Stimulated activated CD8-positive, alpha-beta memory T cell treated with anti-CD3 and anti-CD28 coated beads, Interleukin-7, amount 100 ng/mL, for 1 hour (primary cell): ENCODE measurements at places on chromosomes 5 and 9.

DNA sequence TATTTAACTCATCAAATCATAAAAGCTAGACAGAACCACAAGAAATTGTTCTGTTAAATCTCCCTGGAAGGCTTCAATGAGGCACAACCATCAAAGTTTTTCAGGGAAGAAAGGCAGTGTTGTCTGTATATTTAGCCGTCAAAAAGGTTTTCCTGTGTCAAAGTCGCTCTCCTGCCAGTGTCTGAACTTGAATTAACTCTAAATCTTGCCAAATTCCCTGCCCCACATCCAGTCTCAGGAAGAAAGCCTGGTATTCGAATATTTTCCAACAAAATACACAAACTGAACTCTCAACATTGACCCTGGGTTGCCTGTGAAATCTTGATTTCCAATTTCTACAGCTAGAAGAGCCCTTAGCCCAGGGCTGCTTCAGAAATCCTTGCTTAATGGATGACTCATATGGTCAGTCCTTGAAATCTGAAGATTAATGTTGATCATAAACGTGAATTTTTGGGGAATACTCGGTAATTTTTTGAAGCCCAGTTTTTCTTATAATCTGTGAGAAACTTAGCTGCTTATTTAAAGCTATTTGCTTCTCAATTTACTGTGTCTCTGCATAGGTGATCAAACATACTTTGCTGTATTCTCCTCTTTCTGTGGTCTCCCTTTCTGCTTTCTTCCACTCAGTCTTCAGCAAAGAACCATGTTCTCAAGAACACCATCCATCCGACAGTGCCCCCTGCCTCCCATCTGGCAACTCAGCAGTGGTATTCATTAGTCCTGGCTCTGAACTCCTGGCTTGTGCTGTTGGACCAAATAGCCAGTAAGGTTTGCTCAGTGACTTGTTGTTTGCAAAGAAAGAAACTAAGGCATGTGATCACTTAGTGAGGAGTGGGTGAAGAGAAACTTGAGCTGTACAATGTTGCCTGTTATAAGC is 58.9 kb downstream of the NREP start:
- DNase-seq = no peak

- no peak for DNase-seq
Observed at GRCh38 chr5:17224858-17225511, 7.6 kb downstream of the BASP1 start.

DNA sequence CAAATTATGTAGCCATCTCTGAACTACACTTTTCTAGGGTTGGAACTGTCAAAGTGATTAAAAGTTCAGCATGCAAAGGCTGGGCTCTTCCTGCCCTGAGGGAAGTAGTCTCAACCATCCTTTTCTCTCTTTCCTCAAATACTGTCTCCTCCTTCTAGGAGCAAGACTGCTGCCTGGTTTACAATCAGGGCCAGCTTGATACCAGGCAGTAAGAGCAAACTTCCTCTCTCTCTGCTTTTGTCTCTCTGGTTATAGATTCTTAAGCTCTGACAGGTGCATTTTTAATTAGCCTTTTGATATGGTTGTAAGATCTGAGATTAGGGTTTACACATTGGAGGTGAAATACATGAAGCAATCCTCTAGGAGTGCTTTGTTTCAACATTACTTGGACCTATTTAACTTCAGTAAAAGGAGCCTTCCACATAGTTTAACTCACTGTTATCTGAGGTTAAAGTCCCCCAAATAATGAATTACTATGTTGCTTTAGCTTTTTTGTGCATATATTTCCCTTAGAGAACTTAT is 436.1 kb downstream of the SPATA31D1 start:
- no peak for DNase-seq

DNA sequence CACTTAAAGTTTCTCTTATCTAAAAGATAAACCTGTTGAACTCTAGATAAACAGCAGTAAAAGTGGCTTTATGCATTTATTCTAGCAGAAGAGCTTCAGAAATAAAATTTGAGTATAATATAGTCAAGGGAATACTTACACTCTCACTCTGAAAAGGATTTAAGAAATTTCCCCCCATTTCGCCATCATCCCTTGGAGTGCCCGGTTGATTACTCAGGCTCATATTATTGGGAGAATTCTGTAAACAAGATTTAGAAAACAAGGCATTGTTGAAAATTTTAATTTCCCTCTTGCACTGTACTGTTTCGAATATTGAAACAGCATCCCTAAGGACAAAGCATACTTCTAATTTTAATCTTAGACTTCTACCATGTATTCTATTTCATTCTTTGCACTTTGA is 34.5 kb upstream of the ACOT12 start:
- DNase-seq = no peak

DNA sequence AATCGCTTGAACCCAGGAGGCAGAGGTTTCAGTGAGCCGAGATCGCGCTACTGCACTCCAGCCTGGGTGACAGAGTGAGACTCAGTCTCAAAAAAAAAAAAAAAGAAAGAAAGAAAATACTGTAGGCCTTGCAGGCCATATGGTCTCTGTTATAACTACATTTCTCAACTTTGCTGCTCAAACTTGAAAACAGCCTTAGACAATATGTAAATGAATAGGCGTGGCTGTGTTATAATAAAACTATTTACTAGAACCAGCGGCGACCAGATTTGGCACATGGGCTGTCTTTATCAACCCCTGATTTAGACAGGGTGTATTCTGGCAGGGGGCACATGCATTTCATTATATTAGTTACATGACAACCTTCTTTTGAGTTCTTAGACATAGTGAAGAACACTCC is 130.0 kb downstream of the C9orf152 start:
- no peak for DNase-seq

GRCh38 chr9:137339045-137339907 is 37.2 kb upstream of the NRARP start:
- no peak for DNase-seq

DNA sequence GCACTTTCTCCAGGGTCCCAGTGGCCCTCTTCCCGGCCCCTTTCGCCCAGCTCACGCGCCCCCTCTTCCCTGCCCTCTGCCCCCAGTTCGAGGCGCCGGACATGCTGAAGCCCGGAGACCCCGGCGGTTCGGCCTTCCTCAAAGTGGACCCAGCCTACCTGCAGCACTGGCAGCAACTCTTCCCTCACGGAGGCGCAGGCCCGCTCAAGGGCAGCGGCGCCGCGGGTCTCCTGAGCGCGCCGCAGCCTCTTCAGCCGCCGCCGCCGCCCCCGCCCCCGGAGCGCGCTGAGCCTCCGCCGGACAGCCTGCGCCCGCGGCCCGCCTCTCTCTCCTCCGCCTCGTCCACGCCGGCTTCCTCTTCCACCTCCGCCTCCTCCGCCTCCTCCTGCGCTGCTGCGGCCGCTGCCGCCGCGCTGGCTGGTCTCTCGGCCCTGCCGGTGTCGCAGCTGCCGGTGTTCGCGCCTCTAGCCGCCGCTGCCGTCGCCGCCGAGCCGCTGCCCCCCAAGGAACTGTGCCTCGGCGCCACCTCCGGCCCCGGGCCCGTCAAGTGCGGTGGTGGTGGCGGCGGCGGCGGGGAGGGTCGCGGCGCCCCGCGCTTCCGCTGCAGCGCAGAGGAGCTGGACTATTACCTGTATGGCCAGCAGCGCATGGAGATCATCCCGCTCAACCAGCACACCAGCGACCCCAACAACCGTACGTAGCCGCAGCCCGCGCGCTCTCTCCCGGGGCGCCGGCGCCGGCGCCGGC is 1.0 kb downstream of the PRDM6 start:
- no peak for DNase-seq

DNA sequence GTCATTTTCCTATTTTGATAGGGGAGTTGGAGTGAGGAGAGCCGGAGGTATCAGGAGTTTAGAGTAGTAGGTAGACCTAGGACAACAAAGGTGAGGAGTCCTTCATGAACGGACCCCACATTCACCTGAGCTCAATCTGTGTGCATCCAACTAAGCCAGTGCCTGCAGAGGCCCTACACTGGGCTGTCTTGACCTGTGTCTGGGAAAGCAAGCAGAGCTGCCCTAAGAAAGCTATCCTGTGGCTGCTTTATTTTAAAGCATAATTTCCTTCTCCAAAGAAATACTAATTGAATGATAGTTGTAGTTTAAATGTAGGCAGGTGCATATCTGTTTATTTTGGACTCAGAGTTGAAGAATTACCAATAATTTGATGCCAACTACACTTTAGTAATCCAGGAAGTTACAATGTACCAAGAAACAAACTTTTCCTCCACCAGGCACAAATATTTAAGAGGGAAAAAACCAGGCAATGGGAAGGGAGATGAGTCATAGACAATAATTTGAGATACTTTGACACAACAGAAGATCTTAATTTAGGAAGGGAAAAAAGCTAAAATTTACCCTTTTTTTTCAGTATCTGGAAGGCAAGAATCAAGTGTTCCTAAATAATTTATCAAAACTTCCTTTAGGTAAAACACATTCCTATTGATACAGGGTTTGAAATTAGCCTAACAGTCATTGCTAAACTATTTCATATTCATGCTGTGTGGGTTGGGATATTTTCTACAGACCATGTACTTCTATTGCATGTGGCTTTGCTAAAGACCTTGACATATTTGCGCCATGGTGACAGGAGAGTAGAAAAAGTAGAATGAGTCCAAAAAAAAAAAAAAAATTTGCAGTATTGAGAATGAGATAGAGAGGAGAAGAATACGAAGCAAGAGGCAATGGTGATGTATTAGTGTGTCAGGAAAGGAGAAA is 376.6 kb upstream of the TUSC1 start:
- DNase-seq = no peak

DNA sequence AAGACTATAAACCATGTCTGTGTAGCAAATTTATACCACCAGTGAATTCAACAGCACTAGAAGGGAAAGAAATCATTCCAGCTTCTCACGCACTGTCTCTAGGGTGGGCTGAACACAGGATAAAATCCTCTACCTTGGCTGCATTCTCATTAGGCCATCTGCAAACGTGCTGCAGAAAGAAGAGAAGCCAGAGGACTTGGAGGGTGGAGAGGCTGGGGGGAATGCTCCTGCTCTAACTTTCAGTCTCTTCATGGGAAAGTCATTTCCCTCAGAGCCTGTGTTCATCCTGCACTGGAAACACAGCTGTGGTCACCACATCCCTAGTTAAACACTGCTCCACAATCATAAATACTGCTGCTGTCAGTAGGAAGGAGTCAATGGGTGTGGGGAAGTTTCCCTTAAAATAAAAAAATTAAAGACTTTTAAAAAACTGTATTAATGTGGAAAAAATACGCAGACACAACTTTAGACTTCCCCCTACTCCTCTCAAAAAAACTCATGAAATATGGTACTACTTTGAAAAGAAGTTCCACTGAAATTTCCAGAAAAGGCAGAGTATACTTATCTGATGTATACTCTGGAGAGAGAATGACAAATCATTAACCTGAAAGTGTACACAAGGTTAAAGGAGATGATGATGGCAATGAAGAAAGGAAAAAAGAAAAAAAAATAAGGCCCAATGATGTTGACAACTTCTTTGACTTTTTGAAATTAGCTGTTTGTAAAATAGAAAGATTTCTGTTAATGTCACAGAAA is 46.8 kb downstream of the LHFPL2 start:
- no peak for DNase-seq

- no peak for DNase-seq
Observed at GRCh38 chr5:166399781-166400180, 1891.7 kb upstream of the WWC1 start.

DNA sequence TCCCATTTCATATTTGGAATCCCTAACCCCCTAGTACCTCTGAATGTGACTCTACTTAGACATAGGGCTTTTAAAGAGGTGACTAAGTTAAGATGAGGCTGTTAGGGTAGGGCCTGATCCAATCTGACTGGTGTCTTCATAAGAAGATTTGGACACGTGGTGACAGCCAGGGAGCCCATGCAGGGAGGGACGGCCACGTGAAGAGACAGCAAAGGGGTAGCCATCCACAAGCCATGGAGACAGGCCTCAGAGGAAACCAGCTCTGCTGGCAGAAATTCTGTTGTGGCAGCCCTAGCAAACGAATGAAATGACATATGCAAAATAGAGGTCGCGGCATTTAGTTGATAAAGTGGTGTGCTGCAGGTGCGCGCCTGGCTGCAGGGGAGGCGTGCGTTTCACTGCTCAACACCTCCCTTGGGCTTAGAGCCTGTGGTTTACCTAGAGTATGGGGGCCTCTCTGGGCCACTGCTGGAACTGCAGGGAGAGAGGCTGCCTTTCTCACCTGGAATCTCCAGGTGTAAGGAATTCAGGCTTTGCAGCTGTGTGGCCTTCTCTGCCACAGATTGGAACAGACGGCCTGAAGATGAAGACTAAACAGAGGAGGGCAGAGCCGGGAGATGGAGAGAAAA is 7.1 kb upstream of the AFAP1L1 start:
- peak; percentile 13 for DNase-seq

GRCh38 chr5:120604884-120605283 is 140.8 kb downstream of the PRR16 start:
- DNase-seq = no peak

DNA sequence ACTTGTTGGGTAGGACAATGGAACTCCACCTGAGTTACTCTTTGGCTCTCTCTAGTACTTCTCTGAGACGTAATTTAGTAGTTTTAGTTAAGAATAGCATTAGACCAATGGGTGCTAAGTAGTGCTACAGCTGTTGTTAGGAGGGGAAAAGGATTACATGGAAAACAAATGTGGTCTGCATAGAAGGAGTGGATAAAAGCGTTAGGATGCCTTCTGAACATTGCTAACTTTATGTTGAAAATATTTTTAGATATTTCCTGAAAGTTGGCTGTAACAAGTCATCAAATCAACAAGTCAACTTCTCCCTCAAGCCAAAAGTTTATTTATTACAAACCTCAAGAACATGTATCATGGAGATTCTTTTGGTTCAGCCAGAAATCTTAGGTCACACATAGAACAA is 409.5 kb upstream of the MEF2C start:
- no peak for DNase-seq

DNA sequence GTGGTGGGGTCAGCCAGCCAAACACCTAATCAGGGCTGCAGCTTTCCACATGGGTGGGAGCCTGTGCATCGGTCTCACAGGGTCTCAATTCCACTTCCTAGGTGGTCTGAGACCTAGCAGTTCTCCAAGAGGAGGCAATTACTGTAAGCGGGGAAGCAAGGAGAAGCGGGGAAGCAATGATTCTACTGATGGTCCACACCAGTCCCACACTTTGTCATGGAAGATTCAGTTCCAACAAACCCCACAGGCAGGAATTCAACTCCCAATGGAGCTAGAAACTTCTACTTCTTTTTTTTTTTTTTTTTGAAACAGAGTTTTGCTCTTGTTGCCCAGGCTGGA is 158.7 kb upstream of the RAI14 start:
- no peak for DNase-seq

GRCh38 chr9:111799506-111799905 is 4.8 kb upstream of the SHOC1 start:
- no peak for DNase-seq

GRCh38 chr9:120388003-120388855 is 191.7 kb downstream of the CDK5RAP2 start:
- no peak for DNase-seq
